ENCODE measurements at places on chromosomes 7 and 10.
A peak's percentile ranks its signal among the peaks of the same experiment; 100 is the strongest.

- no peak for DNase-seq
Observed at GRCh38 chr10:48896756-48897440, 42.7 kb downstream of the LRRC18 start.

- no peak for DNase-seq
Observed at GRCh38 chr10:22959950-22960349, 32.1 kb downstream of the ARMC3 start.

- no peak for DNase-seq
Observed at GRCh38 chr10:44402465-44403195, 17.7 kb upstream of the CXCL12 start.

- no peak for DNase-seq
Observed at GRCh38 chr7:45132708-45133320, 21.3 kb upstream of the TBRG4 start.

DNA sequence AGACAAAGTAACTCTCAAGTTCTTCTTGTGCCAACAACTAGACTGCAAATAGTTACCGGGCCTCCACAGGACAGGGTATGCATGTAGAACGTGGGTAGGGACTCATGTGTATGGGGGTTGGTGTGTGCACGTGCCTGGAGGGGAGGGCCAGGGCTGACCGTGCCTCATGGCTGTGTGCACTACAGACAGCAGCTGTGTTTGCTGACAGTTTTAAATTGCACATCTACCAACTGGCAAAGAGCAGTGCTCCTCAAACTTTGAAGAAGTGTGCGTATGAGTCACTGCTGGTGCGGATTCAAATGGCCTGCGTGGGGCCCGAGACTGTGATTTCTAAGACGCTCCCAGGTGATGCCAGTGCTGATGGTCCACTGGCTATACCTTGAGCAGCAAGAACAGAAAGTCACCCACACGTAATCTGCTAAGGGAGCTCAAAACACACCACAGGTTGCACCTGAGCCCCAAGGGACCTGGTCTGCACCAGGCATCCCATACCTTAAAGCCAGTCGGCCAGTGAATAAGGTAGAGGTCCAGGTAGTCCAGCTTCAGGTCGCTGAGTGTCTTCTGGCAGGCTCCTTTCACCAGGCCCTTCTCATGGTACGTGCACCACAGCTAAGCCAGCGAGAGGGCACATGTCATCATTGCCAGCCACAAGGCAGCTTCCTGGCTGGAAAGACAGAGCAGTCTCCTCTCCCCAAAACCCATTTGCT is 8.5 kb downstream of the AKR1B1 start:
- DNase-seq: no peak

GRCh38 chr10:97800474-97800873 is 28.7 kb upstream of the SFRP5 start:
- no peak for DNase-seq

- no peak for DNase-seq
Observed at GRCh38 chr10:120115959-120116358, 223.4 kb downstream of the SEC23IP start.

DNA sequence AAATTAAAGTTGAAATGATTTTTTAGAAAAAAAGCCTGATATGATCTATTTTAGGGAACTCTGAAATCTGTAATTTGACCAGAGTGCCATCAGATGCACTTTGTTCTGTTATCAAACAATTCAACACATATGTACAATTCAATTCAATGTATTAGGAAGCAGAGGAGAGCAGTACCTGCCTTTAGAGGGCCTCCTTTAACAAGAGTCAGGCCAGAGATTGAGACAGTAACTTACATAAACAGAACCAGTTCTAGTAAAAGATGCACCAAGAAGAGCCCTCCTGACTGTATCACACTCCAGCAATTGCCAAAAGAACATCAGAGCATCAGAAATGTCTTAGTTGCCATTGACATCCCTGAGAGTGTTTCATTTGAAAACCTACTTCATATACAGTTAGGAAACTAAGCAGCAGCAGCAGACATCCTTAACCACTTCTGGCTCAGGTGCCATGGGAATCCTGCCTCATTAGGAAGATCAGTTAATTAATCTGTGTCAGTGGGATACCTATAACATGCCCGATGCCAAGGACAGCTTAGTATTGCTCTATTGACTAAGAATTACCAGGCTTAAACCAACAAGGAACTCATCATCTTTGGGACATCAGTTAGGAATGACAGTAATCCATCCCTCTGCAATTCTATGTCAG is 1222.6 kb upstream of the LRRN3 start:
- DNase-seq: no peak

DNA sequence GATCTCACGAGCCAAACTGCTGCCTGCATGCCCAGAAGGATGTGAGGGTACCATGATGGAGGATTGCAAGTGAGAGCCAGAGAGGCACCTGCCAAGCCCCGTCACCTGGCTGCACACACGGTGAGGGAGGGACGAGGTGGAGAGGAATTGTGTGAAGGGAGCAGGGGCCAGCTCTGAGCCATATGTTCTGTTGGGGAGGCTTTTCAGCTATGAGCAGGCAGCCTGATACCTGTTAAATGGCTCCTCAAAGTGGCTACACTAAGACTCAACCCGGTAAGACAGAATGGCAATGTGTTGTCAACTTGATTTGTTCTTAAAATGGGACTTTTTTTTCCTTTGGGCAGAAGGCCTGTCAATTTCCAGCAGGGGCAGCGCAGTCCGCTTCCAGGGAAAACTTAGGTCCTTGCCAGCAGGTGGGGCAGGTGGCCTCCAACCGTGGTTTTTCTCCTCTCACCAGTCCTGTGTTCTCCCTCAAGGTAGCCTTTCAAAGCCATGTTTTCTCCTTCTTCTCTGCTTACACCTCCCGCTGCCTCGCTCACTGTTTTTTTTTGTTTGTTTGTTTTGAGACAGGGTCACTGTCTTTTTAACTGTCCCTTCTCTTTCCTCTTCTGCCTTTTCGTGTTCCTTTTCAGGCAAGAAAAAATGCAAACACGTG is 57.7 kb upstream of the ZNRF2 start:
- DNase-seq: no peak

DNA sequence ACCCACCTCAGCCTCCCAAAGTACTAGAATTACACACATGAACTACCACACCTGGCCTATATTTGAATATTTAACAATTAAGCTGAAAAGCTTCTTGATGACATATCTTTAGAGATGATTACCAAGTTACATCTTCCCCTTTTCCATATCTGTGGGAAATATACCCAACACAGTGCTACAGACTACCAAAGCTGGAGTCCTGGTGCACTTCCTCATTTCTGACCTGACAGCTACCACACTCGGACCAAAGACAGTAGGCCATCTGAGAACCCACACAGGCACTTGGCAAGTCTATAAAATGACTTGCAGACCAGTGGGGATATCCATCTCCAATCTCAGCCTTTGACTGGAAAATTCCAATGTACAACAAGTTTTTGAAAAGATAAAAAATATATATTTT is 270.4 kb upstream of the KLF14 start:
- DNase-seq: no peak

DNA sequence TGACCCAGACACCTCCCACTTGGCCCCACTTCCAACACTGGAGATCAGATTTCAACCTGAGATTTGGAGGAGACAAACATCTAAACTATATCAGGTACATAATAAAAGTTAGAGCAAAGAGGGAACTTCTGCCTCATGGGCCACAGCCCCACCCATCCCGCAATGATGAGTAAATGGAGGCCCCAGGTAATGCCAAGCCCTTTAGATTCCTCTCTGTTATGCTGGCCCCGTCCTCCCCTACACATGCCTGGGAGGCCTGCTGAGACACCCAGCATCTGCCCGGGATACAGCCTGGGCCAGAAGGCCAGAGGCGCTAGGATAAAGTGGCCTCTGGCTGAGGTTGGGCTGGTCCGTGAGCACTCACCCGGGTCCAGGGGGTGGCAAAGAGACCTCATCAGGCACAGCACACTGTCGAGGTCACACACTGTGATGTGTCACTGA is 185.5 kb upstream of the SH2B2 start:
- no peak for DNase-seq

GRCh38 chr10:817371-817770 is 114.1 kb downstream of the LARP4B start:
- no peak for DNase-seq

- DNase-seq: no peak
Observed at GRCh38 chr10:33334805-33335550, 511 bp upstream of the NRP1 start.

GRCh38 chr7:79091011-79091410 is 362.5 kb downstream of the MAGI2 start:
- no peak for DNase-seq

DNA sequence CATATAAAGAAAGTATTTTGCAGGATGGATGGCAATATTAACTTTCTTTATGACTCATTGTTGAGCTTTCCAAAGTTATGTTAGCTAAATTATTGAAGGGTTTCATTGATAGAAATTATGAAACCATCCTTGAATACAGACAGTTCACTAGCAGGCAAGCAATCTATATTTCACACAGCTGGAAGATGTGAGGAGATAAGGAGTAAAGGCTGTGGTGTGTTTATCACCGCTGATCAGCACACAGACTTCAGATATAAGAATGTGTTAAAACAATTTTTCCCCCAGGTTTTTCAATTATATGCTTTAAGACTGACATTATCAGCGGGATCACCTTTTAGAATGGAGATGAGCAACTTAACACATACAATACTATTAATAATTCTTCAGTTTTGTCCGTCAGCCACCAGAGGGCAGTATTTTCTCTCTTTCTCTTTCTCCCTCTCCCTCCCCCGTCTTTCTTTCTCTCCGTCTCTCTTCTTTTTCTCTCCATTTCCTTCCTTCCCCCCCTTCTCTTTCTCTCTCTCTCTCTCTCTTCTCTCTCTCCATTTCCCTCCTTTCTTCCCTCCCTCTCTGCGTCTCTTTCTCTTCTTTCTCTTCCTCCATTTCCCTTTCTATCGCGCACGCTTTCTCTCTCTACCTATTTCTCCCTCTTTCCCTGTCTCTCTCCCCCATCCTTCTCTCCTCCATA is 62.9 kb upstream of the FAM171A1 start:
- no peak for DNase-seq

- no peak for DNase-seq
Observed at GRCh38 chr10:124743191-124744101, 732 bp downstream of the FAM53B start.

- no peak for DNase-seq
Observed at GRCh38 chr10:119290301-119291048, 83.1 kb downstream of the GRK5 start.

- DNase-seq: no peak
Observed at GRCh38 chr10:128186959-128187787, 61.0 kb upstream of the MKI67 start.

DNA sequence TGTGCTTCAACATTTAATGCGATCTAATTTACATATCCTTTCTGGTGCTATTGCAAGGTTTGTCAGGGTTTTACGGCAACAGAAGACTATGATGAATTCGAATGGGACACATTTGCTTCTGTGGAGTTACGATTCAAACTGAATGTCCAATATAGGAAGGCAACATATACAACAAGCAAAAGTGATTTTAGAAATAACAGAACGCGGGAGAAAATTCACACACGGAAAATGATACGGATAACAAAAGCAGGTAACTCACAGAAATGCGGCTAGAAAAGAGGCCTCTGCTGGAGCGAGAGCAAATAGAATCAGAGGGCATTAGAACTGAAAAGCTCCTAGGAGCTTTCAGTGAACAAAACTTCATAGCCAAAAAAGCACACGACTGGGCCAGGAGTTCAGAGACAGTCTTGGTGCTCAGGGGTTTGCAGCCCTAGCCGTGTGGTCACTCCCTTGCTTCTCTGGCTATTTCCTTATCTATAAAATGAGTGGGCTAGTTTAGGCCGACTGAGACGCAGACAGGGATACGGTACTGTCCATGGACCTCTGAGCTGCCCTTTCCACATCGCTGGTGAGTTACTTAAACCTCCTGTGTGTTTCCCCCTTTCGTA is 557 bp upstream of the TAX1BP1 start:
- no peak for DNase-seq

DNA sequence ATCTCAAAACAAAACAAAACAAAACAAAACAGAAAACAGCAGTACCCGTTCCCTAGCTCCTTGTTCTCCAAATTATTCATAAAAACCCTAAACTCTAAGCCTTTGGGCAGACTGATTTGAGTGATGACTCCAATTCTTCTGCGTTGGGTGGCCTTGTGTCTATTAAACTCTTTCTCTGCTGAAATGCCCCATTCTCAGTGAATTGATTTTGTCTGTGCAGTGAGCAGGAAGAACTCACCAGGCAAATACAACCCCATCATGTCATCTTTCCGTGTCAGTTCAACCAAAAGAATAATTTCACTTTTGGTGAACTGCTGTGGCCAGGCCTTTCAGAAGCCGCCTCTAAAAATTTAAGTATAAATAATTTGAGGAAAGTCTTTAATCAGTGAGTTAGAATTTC is 18.5 kb upstream of the TSPAN13 start:
- DNase-seq: no peak

GRCh38 chr7:140541513-140542227 is 62.4 kb upstream of the MKRN1 start:
- DNase-seq: no peak

DNA sequence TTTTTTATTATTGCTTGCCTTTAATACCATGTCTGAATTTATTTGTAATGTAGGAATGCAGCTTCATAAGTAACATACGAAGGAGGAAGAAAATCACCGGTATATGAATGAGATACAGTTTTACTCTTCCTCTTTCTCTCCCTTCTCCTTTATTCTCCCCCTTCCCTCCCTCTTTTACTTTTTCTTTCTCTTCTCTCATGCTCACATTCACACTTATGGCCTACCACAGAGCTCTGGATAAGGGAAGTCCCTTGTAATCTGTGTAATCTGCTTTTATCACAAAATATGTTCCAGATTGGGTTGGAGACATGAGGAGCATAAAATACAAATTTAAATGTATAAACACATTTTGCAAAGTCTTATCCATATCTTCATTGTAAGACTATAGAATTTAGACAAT is 59.4 kb downstream of the MDFIC start:
- no peak for DNase-seq

GRCh38 chr10:108421266-108421665 is 1256.8 kb upstream of the SORCS1 start:
- DNase-seq: no peak

- DNase-seq: peak; percentile 32
Observed at GRCh38 chr10:124539935-124540641, 78.5 kb downstream of the LHPP start.

DNA sequence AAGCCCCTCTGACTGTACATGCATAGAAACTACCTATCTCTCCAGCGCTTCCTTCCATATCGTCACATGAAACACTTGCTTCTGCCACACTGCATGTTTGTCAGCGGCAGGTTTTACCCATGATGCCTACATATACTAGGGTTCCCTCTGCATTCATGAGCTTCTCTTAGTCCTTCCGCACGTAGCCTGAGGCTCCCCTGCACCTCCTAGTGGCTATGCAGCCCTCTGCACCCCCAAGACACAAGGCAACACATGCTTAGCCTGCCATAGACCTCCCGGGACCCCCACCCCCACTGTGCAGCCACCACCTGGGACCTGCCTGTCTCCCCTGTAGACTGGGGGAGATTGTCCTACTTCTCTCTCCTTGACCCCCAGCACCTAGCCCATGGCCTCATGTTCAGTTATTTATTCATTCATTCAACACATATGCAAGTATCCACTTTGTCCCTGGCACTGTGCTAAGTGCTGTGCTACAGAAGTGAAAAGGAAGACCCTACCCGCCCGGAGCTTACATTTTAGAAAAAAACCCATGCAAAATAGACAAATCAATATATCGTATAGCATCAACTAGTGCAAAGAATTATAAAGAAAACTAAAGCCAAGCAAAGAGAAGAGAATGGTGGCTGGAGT is 23.5 kb downstream of the TMEM273 start:
- no peak for DNase-seq
